ENCODE measurements at places on chromosomes 1 and 21. TPM values are rescaled to one million over a fixed set of nuclear protein-coding genes. Genes with fewer than 3 reads are reported as not detected.

DNA sequence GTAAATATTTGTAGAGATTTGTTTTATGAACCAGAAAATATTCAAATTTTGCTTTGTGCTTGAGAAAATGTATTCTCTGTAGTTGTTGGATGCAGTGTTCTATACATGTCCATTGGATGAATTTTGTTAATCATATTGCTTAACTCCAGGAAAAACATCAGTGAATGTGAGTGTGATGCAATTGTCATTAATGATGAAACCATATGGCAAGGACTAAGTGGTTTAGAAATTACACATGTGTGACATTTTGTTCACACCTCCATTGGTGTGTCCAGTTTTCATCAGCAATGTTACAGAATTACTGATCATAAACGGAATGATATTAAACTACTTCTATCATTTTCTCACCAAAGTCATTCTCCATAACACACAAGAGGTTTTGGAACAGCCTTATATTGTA lies 151.8 kb upstream of the ST6GALNAC5 start:
- no peak overlapping the region for H3K27ac ChIP-seq
- H3K4me3 ChIP-seq: no peak overlapping the region
- H3K4me1 ChIP-seq: no peaks in the 10 kb centered on the region
- no peaks in the 10 kb centered on the region for H3K27me3 ChIP-seq
- no peaks in the 10 kb centered on the region for H3K36me3 ChIP-seq

GRCh38 chr1:234924450-234925355 lies 203.9 kb downstream of the TOMM20 start:
- no peak overlapping the region for H3K4me3 ChIP-seq
- no peaks in the 10 kb centered on the region for H3K27me3 ChIP-seq
- peaks cover 20% of the 10 kb centered on the region for H3K4me1 ChIP-seq

- H3K4me1 ChIP-seq: no peaks in the 10 kb centered on the region
- no peak for DNase-seq
- H3K4me3 ChIP-seq: no peak overlapping the region
- H3K27me3 ChIP-seq: no peaks in the 10 kb centered on the region
- no peak overlapping the region for H3K27ac ChIP-seq
These were observed 78.2 kb downstream of the DNTTIP2 start for GRCh38 chr1:93800856-93801255.

Gene SLC1A7
- not detected for polyA plus RNA-seq

- H3K4me3 ChIP-seq: no peak overlapping the region
- no peaks in the 10 kb centered on the region for H3K27me3 ChIP-seq
- no peaks in the 10 kb centered on the region for H3K4me1 ChIP-seq
- no peak for DNase-seq
- no peak overlapping the region for H3K27ac ChIP-seq
These were observed 27.1 kb downstream of the ZNHIT6 start for GRCh38 chr1:85681087-85681486.

Gene GJB3
- not detected for polyA plus RNA-seq

Gene REN
- not detected for polyA plus RNA-seq

DNA sequence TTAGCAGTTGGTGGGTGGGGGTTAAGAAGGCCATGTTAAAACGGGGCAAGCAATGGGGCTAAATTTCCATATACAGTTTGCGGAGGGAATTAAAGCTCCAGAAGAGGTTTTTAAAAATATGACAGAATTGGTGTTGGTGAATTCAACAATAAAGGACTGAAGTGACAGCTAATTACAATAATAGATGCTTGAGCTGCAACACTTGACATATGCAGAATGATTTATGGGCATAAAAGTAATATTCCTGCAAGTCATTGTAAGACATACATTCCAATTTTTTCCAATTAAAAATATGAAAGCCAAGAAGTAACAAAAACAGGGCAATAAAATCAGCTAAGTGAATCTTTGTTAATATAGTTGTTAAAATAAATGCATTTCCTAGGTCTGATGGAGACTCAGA lies 202.2 kb upstream of the MAP1LC3C start:
- no peak overlapping the region for H3K27ac ChIP-seq
- no peak overlapping the region for H3K4me3 ChIP-seq
- no peaks in the 10 kb centered on the region for H3K27me3 ChIP-seq
- no peak for DNase-seq

Gene RGS13
- not detected for polyA plus RNA-seq

DNA sequence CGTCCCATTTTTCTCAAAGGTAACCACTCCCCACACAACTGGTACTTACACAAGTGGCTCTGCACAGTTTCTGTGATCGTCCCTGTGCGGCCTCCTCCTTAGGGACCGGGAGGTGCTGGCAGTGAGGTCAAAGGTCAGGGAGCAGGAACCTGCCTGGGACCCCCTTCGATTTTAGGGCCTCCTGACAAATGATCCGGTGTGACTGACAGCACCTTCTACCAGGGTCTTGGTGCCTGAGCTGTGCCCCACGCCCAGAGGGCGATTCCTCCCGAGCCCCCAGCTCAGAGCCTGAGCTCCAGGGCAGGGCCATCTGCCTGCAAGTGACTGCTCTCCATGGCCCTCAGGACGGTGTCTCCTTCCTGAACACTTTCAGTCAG lies 11.8 kb upstream of the TMEM240 start:
- H3K27me3 ChIP-seq: no peaks in the 10 kb centered on the region
- no peaks in the 10 kb centered on the region for H3K36me3 ChIP-seq
- no peaks in the 10 kb centered on the region for H3K4me1 ChIP-seq
- H3K4me3 ChIP-seq: no peak overlapping the region

Gene KRTAP24-1
- polyA plus RNA-seq: not detected

DNA sequence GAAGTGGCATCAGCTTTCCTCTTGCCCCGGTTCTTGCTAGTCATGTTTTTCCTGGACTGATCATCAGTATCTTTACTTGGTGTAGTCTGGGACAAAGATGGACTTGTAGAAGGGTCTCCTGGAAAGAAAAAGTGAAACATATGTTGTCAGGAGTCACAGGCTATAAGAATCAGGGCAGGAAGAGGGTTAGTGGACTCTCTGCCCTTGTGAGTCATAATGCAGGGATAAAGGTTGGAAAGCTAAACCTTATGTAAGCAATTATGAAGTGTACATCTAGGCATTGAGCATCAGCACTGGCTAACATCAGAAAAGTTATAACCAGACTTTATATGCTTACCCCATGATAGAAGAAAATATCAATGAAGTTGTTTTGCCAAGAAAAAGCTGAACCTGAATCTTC lies 51.2 kb downstream of the XKR8 start:
- H3K4me1 ChIP-seq: no peaks in the 10 kb centered on the region
- H3K27ac ChIP-seq: no peak overlapping the region
- no peak for DNase-seq
- H3K4me3 ChIP-seq: no peak overlapping the region
- no peaks in the 10 kb centered on the region for H3K27me3 ChIP-seq
- peaks cover 54% of the 10 kb centered on the region for H3K36me3 ChIP-seq

Gene ENTREP3
- 0.76 TPM for polyA plus RNA-seq

DNA sequence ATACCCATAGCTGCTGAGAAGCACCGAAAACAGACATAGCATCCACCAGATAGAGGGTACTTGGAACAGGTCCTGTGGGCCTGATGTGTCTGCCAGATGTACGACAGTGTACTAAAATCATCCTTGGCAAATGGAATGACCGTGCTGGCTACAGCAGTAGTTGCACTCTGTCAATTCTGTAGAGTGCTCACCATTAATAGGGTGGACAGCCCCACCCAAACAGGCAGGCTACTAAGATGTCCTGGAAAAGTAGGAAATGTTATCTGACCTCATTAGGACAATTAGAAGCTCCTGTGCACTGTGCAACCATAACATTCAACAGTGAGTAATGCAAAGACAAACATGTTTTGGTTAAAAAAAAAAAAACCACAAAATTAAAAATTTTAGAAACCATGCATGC lies 106.2 kb downstream of the PTPN14 start:
- no peak overlapping the region for H3K4me3 ChIP-seq
- no peaks in the 10 kb centered on the region for H3K27me3 ChIP-seq
- H3K36me3 ChIP-seq: no peaks in the 10 kb centered on the region

Gene CELSR2
- polyA plus RNA-seq: 0.09 TPM

DNA sequence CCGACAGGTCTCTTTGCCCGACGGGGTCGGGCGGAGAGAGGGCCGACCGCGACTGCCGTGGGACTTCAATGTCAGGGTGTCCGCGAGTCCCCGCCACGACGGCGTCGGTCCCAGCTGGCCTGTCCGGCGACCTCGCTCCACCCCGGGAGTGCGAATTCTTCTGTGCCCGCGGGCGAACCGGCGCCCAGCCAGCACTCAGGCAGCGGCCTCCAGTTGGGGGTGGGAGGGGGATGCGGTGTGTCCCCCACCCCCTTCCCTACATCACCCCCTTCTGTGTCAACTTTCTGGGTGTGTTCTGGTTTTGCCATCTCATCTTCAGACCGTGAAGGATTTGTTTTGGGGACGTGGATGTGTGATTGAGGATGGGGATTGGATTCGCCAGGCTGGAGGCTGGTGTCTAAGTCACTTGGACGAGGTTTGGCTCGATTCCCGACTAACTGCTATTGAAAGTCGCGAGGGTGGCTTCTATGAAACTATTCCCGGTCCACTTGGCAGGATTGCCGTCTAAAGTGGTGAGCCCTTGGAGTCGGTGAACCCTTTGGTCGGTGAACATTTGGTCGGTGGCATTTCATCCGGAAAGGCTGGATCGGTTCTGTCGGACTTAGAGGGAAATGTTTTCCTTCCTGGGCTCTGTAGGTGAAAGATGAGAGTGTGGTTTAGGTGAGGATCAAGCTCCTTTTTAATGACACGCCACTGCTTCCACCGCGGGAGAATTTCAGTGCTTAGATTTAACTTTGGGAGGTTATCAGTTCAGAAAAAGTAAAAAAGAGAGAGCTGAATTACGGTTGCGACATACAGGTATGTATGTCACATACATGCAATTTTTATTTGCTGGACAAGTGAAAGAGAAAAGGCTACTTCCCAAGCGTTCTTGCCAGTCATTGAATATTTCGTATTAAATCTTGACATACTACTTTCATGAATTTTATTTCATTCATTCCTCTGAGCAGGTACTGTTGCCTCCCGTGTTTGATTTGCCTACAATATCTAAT lies 771 bp downstream of the ABCD3 start:
- H3K27me3 ChIP-seq: peaks cover 2% of the 10 kb centered on the region
- peak overlapping the region; percentile 84 for H3K4me3 ChIP-seq
- DNase-seq: peak; percentile 2

DNA sequence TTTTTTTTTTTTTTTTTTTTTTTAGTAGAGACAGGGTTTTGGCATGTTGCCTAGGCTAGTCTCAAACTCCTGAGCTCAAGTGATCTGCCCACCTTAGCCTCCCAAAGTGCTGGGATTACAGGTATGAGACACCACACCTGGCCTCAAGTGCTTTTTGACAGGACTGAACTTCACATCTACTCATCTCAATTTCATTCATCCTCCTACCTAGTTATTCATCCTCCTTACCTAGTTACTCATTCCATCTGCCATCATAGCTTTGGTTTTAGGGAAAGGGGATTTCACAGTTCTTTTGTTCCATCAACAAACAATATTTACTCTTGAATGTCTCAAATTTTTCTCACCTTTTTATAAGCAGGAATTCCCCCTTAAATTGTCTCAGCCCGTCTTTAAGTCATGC lies 38.6 kb upstream of the RALGPS2 start:
- no peaks in the 10 kb centered on the region for H3K4me1 ChIP-seq
- DNase-seq: no peak
- H3K36me3 ChIP-seq: no peaks in the 10 kb centered on the region
- H3K27me3 ChIP-seq: no peaks in the 10 kb centered on the region

DNA sequence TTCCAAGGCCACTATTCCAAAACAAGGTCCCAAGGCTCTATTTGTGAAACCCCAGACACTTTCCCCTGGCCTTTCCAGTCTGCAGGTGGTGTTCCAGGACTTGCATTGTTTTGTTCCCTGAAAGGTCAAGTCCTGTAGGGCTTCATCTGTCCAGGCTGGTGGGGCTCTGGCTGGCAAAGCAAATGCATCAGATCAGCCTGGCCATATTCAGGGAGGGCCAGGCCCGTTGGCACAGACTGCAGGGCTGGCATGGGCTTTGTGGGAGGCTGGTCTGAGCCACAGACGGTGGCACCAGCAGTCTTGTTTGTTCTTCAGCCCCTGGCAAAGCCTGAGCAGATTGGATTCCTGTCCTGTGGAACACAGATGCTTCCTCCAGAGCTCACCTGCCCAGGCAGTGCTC lies 93.0 kb downstream of the SPATA46 start:
- no peak overlapping the region for H3K27ac ChIP-seq
- H3K4me1 ChIP-seq: no peaks in the 10 kb centered on the region
- peaks cover 10% of the 10 kb centered on the region for H3K27me3 ChIP-seq
- no peaks in the 10 kb centered on the region for H3K36me3 ChIP-seq
- no peak for DNase-seq

Gene FMOD
- polyA plus RNA-seq: not detected

- peaks cover 52% of the 10 kb centered on the region for H3K36me3 ChIP-seq
- DNase-seq: no peak
- peaks cover 79% of the 10 kb centered on the region for H3K4me1 ChIP-seq
- H3K27ac ChIP-seq: no peak overlapping the region
- no peaks in the 10 kb centered on the region for H3K27me3 ChIP-seq
- peak overlapping the region; percentile 27 for H3K4me3 ChIP-seq
These were observed 8.6 kb downstream of the CDC14A start for GRCh38 chr1:100360790-100361510.

Gene ZNF593OS
- polyA plus RNA-seq: 0.53 TPM

DNA sequence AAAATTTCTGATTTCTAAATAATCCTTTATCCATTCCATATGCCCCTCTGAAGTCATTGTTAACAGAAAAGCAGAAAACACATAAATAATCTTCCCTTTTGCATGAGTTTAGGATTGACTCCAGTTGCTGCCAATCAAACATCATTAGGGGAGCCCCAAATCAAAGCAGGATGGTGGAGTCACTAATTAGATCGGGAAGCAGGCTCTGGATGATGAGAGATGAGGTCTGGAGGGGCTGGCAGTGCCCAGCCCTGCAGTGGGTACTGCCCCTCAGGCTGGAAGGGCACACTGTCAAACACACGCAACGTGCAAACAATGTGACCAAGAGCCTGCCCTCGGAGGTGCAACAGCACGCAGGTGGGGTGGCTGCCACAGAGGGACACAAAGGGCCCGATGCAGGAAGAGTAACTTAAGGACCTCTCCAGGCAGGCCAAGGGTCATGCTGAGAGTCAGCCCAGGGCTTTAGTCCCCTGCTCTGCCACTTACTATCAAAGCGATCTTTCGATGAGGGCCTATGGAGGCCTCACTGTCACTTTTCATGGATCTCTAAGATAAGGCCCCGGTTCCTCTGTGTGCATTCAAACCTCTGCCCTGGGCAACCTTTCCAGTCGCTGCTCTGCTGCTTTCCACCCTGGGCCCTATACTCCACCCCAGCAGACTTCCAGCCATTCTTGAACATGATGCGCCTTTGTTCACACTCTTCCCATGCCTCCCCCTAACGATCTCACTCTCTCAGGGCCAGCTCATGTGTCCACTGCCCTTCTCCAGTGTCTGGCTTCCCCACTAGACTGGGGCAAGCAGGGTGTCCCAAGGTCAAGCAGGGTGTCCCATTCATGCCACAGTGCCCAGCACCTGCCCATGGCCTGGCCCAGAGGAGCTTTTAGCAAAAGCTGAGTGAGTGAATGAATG lies 98.9 kb downstream of the DMRTB1 start:
- peaks cover 5% of the 10 kb centered on the region for H3K27me3 ChIP-seq
- no peaks in the 10 kb centered on the region for H3K36me3 ChIP-seq
- no peaks in the 10 kb centered on the region for H3K4me1 ChIP-seq
- no peak overlapping the region for H3K4me3 ChIP-seq
- H3K27ac ChIP-seq: no peak overlapping the region

Gene IL12RB2
- polyA plus RNA-seq: 14.7 TPM

Measured in CD4-positive, CD25-positive, alpha-beta regulatory T cell (primary cell).